Left kidney (tissue), 8 donors: ENCODE measurements at places on chromosomes 3 and 15.
A peak's percentile ranks its signal among the peaks of the same experiment; 100 is the strongest.

DNA sequence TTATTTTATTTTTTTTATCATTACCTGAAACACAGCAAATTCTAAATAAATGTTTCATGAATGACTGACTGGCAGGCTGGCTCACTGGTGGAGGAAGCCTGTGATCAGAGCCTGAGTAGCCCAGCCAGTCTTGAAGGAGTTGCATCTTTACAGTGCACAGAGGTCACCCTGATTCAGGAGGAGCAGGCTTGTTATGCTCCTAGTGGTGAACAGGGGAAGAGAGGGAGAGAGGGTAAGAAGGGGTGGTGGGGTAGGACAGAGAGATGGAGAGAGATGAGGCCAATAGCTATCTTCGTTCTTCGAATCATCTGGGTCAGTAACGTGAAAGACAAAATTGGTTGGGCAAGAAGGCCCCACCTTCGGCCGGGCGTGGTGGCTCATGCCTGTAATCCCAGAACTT is 202.6 kb upstream of the MCTP2 start:
- DNase-seq = no peak

DNA sequence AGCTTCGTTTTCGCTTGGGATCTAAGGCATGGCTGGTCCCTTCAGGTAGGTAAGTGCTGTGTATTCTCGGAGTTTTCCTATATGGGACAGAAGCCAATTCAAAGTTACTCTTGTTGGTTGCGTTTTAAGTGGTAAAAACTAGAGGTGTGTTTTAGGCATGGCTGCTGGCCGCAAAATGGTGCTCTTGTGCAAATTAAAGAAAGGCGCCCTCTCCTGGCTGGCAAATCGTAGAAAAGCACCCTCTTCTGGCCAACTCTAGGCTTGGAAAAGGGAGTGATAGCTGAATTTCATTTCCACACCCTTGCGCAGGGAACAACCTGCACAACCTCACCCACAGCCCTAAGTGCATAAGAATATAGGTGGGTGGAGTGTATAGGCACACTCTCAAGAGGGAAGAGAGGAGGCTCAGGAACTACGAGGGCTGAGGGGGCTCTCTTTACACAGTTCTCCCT is 23.5 kb downstream of the DRD3 start:
- no peak for DNase-seq

DNA sequence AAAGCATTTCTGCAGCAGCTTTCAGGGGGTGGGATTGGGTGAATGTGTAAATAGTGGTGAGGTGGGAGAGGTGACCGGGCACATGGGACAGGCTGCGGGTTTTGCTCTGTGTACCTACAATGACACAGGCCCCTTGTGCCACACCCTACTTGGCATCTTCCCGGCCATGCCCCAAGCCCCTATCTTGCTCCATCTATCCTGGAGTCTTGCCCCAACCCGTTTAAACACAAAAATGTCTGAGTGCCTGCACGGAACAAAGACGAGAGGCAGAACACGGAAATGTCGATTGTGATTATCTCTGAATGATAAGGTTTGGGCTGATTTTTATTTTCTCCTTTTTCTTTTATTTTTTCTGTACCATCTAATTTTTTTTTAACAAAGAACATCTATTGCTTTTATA is 46.0 kb upstream of the SLC6A1 start:
- DNase-seq = no peak

GRCh38 chr15:68797191-68797590 is 23.5 kb downstream of the ANP32A start:
- DNase-seq = no peak

- peak; percentile 11 for DNase-seq
These were observed 18.5 kb upstream of the C3orf62 start for GRCh38 chr3:49295489-49296058.

DNA sequence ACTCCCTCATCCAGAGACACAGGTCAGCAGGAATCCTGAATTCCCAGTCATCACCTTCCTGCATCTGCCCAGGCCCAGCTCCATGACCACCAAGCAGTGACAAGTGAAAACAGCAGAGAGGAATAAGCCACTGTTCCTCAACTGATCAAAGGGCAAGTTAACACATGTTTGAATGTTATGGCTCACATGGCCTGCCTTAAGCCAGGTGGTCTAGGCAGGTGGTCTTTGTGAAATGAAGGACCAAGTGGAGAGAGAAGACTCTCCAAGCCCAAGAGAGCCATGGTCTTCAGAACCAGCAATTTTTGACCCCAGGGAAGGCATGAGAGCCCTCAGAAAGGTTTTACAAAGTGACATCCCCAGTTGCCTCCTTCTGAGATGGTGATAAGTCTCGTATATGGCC is 161.8 kb downstream of the EPHB1 start:
- no peak for DNase-seq

GRCh38 chr3:157409516-157409915 is 27.1 kb upstream of the PTX3 start:
- no peak for DNase-seq

GRCh38 chr3:194867270-194867983 is 181.7 kb downstream of the FAM43A start:
- no peak for DNase-seq
